ENCODE measurements at places on chromosomes 6 and 20.

DNA sequence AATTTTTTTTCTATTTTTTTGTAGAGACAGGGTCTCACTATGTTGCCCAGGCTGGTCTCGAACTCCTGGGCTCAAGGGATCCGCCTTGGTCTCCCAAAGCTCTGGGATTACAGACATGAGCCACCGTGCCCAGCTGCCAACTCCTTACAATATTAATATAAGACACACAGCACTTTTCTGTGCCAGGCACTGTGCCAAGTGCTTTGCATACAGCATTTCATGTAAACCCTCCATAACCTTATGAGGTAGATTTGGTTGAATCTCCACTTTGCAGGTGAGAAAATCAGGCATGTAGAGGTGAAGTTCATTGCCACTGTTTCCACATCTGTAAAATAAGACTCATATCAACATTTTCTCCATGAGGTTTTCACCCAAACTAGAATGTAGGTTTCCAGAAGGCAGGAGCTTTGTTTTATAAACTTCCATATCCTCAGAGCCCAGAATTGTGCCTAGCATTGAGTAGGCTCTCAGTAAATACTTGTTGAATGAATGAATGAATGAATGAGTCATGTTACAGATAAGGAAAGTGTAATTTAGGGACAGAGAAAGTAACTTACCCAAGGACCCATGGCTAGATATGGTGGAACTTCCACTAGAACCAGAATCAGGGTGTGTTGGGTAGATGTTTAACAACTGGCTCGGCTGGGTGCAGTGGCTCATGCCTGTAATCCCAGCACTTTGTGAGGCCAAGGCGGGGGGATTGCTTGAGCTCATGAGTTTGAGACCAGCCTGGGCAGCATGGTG is 3.0 kb upstream of the CTNNBL1 start:
- no peak for DNase-seq

GRCh38 chr6:102853249-102853955 is 1459.9 kb downstream of the GRIK2 start:
- no peak for DNase-seq

GRCh38 chr6:108359901-108360882 is 65.3 kb downstream of the AFG1L start:
- DNase-seq, result no peak

DNA sequence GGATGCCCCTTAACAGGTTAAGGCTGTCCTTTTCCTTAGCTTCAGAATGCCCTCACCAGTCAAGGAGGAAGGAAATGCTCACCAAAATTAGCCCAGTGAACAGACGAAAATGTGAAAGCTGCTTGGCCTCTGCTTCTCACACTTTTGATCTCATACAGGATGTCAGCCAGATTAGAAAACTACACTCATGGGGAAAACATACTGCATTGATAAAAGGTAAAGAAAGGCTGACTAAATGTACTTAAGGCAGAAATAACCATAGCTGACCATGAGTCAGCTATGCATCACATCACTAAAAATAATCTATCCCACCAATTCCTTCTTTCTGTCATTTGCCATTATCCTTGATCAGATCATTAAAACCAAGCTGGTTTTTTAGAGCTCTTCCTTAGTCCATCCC is 198.4 kb upstream of the TENT5A start:
- no peak for DNase-seq

DNA sequence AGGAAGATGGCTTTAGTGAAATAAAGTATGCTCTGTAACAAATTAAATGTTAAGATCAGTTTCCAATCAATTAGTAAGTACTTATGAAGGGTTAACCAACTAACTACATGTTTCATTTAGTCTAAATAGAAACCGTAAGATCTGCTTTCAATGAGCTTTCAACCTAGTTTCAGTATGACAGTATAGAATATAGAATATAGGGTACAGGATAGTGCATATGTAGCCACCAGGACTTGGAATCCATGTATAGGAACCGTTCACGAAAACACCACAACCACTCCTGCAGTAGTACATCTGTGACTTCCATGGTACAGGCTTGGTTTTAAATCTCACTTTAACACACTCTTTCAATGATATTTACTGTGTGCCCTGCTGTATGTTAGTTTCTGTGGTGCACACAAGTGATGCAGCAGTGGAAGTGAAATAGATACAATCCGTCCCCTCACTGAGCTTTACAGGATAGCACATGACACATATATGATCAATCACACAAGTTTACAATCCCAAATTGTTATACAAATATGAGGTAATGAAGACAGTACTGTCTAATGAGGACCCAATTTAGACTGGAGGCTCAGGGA is 479.7 kb upstream of the MARCKS start:
- no peak for DNase-seq

GRCh38 chr6:47137073-47137472 is 94.9 kb upstream of the ADGRF1 start:
- no peak for DNase-seq

- DNase-seq, result no peak
Measured at GRCh38 chr20:33065785-33066184, 12.1 kb downstream of the BPIFB3 start.

DNA sequence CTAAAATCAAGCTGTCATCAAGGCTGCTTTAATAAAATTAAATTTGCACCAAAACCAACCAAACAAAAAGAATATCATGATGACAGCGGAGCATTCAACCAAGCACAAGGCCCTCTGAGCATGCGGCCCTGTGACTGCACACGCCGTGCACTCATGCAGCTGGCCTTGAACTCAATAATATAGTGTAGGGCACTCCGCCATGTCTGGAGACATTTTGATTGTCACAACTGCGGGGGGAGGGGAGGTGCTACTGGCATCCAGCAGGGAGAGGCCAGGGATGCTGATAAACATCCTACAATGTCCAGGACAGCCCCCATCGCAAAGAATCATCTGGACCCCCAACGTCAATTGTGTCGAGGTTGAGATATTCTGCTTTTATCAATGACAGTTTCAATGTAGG is 9.7 kb downstream of the MOCS3 start:
- no peak for DNase-seq

- DNase-seq, result no peak
Measured at GRCh38 chr6:5892669-5893068, 114.1 kb downstream of the NRN1 start.

- no peak for DNase-seq
Measured at GRCh38 chr20:57030611-57031600, 235.5 kb downstream of the BMP7 start.

DNA sequence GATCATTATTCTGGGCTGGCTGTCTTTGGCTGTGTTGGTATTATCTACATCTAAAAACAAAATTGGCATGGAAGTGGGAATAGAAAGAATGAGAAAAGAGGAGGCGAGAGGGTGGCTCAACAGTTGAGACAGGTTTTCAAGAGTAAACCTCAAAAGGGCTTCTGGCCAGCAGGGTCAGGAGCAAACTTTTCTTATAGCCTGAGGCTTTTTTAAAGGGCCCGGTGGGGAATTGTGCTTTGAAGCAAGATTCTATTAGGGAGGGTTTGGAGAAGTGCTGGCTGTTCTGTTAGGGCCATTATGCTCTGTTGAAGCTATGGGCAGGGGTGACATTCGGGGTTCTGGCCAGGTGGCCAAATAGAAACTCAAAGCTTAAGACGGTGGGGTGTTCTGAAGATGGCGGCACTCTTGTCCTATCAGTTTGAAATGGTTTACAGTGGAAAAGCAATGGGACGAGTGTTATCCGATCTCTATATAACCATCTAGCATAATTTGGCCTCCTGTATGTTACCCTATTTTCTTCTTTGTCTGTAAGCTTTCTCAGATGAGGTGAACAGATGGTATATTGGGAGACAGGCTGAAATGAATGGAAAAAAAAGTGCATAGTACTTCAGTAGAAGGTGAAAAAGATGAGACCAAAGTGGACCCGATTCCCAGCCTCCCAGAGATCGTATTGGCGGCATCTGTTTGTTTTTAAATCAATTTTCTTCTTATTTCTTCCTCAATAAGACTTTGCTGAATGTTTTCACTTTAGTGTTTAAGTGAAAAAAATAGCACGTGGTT is 132.1 kb upstream of the CNR1 start:
- no peak for DNase-seq

GRCh38 chr6:97591955-97592354 is 308.9 kb upstream of the MMS22L start:
- no peak for DNase-seq

GRCh38 chr20:31842471-31843157 is 2.8 kb downstream of the FOXS1 start:
- DNase-seq, result no peak

GRCh38 chr20:1800180-1800579 is 95.0 kb upstream of the SIRPA start:
- no peak for DNase-seq

DNA sequence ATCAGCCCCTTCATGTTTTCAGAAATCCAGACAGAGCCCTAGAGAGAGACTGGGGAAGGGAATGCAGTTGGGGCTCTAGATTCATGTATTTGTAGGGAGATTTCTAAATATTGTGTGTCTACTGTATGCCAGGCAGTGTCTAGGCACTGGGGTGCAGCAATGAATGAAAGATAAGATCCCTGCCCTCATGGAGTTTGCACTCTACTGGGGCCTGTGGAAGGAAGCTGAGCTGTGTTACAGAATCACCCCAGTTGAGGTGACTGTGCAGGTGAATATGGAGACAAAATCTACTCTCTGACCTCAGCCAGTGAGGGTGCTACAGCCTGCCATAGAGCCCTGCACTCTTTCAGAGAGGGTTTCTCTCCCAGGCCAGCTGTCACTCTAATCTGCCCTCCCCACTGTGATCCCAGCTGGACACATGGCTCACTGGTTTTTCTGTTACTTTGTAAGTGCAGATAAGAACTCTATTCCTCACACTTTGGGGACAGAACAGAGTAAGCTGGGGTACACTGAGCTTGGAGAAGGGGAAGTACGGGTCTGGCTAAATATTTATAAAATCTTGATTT is 69.2 kb upstream of the E2F3 start:
- DNase-seq, result no peak

DNA sequence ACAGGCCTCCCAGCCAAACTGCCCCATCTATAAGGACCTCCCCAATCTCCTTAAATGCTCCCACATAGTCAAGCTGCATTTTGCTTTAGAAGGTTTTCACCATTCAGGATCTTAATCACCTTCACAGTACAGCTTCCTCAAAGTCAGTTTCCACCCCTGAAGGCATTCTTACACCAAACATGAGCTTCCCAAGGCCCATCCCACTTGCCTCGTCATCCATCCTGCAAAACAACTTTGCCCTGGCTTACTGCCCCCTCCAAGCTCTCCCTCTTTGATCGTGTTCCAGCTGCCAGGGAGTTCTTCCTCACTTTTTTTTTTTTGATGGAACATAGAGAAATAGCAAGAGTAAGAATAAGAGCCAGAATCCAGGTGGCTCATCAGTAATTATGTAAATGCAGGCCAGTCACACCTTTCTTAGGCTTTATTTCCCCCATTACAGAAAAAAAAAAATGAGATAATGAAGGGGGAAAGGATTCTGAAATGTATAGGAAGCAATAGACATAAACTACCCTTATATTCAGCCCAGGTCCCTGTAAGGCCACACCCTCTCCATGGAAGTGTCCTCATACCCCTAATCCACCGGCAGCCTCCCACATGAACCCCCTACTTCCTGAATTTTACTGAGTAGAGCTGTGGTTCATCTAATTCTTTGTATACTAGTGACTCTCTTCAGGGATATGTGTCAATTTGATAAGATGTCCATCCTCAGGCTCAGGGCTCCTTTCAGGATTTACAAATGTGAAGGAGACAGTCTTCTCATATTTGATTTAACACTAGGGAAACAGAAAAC is 12.7 kb downstream of the TRIM27 start:
- DNase-seq, result no peak
